ENCODE measurements at places on chromosomes 2 and 18.

- no peak for DNase-seq
Measured at GRCh38 chr18:29104227-29104626, 927.3 kb upstream of the CDH2 start.

DNA sequence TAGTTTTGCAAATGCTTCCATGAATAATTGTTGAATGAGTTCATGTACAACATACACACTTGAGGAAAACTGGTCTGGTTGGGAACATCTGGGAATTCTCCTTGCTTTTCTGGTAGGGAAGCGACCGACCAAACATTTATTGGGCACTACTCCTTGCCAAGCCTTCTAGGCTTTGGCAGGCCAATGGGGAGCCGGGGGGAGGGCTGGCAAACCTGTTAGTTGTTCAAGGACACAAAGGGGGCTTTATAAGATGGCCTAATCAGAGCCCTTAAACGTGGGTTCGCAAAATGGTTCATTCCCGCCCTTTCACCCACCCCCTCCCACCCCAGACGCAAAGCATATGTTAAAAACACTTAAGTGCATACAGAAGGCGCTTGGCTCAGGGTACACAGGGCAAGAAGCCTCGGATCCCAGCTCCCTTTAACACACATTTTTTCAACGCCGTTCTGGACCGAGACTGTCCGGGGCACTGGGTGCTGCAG, 844 bp upstream of the VSNL1 start:
- DNase-seq: no peak

- DNase-seq: no peak
Measured at GRCh38 chr18:39190508-39190907, 1624.9 kb upstream of the CELF4 start.

DNA sequence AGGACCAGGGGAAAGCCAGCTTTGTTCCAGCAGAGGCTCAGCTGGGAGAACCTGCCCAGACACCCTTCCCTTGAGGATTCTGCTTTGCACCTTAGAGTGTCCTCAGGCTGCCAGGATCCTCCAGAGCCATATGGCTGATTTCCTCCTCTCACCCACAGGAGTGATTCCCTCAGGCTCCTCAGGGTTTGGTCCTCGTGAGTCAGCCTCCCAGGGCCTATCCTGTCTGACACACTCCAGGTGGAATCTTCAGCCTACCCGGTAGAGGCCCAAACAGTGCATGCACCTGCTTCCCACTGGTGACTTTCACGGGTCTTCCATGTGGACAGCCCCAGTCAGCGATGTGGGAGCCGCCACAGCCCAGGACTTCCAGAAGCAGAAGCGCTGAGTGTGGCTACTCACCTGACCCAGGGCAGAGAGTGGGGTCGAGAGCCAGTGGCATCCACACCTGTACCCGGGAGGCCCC, 73.3 kb downstream of the TFCP2L1 start:
- DNase-seq: no peak

GRCh38 chr2:100840519-100840918, 20.6 kb downstream of the NPAS2 start:
- no peak for DNase-seq

DNA sequence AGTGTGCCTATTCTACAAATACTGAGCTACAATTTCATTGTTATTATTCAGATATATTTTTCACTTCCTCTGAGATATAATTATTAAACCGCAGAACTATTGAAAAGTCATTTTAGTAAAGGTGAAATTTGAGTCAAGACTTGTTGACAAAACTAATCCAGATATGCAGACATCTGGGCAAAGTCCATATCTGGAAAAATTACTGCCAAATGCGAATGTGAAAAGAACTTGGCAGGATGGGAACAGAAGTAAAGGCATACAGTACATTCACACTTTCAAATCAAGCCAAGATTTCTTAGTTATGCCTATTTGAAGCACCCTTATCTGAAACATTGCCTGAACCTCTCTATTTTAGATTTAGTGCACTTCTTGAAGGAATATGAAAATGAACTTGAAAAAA, 923.6 kb downstream of the CCDC85A start:
- peak; percentile 17 for DNase-seq

GRCh38 chr2:226839161-226839560, 3.3 kb downstream of the RHBDD1 start:
- DNase-seq: no peak

DNA sequence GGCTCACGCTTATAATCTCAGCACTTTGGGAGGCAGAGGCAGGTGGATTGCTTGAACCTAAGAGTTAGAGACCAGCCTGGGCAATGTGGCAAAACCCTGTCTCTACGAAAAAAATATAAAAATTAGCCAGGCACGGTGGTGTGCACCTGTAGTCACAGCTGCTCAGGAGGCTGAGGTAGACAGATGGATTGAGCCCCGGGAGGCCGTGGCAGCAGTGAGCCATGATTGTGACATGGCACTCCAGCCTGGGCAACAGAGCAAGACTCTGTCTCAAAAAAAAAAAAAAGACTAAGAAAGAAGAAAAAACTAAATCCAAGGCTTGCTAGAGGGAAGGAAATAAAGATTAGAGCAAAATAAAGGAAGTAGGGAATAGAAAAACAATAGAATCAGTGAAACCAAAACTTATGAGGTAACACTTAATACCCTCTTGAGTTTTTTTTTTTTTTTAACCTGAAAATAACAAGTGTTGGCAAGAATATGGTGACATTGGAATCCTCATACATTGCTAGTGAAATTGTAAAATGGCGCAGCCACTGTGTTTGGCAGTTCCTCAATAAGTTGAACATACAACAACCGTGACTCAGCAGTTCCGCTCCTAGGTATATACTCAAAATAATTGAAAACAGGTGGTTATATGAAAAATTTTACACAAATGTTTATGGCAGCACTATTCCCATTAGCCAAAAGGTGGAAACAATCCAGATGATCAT, 85.2 kb downstream of the EML4 start:
- no peak for DNase-seq

GRCh38 chr18:62288665-62289008, 36.5 kb upstream of the TNFRSF11A start:
- DNase-seq: no peak

- DNase-seq: no peak
Measured at GRCh38 chr2:58515827-58516573, 274.9 kb upstream of the FANCL start.

- no peak for DNase-seq
Measured at GRCh38 chr2:144261336-144261735, 258.6 kb downstream of the ZEB2 start.

DNA sequence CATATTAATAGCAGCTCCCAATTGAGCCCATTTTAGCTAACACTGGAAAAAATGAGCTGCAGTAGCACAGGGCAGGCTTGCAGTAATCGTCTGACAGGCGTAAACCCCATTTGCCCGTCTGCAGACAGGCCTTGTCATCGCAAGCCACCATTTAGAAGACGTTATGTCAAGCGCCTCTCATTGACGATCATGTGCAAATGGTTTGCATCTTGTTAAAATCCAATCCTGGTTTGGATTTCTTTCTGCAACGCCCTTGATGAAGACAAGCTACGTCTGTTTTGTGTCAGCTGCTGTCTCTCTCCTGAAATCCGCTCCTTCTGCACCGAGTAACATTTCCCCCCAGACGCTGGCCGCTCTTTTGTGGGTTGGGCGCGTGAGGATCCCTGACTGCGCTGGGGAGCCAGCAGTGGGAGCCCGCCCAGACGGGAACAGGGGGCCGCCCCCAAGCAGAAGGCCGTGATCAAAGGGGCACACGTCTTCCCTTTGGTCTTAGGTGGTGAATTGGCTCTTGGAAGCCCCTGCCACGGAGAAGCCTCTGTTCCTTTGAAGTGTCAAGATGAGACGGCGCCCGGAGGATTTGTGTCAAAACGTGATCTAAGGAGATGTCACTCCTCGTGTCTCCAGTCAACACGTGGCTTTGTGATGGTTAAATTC, 84.2 kb upstream of the GPC1 start:
- DNase-seq: no peak

Measured in HT-29 (cell line).